T-cell (primary cell): ENCODE measurements at places on chromosomes 3 and 15.

- DNase-seq: no peak
Measured at GRCh38 chr15:62648954-62649353, 393.6 kb upstream of the TPM1 start.

DNA sequence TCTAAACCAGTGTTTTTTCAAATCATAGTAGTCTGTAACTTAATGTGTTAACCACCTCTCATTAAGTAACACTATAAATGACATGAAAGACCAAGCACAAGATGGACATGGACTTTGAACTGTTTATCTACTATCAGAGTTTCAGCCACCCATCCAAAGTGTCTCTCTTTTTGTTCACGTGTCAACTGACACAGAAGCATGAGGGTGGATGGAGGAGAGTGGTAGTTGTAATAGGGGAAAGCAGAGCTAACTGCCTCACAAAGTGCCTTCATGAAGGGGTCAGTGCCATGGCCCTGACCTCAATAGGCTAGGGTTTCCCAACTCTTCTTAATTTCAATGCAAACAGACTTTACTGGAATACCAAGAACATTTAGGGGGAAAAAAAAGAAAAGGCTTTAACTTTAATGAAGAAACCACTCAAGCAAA is 32.1 kb upstream of the TRPM7 start:
- no peak for DNase-seq

DNA sequence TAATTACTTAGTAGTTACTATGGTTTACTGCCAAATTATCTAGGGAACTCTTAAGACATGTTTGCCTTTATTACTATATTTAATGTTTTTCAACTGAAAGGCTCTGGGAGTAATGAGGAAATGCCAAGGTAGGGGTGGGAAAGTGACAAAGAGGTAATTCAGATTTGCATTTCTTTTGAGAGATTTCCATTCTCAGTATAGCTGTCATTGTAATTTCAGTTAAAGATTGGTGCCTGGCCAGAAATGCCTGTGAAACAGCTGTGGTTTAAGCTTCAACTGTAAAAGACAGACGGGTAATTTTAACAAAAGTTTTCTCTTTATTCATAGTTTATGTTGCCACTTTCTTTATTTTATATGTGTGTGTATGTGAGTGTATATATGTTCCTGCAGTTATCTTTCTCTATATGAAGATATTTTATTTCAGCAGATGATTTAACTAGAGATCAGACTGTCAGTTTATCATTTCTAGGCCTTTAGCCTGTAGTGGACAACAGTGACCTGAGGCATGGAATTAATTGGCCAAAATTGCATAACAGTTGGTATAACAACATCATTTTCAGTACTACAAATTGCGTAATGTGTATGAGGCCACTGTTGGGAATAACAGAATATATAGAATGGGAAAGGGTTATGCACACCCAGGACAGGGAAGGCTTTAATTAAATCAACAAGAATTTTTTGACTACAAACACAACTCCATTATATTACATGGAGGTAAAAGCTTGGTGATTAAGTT is 119.0 kb downstream of the BBX start:
- no peak for DNase-seq

DNA sequence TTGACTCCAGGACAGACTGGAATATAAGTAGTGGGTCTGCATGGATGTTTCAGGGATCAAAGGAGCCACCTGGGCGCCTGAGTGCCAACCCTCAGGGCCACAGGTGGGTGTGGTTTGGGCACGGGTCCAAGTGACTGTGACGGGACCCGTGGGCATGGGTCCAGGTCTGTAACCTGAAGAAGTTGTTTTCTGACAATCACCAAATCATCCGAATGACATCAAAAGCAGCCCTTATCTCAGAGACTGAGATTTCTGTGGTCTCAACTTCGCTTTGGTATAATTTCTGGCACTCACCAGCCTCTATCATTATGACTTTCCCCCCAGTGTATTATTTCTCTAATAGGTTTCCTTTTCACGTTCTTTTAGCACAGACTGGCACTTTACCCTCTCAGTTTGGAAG is 24.4 kb downstream of the RLBP1 start:
- no peak for DNase-seq

DNA sequence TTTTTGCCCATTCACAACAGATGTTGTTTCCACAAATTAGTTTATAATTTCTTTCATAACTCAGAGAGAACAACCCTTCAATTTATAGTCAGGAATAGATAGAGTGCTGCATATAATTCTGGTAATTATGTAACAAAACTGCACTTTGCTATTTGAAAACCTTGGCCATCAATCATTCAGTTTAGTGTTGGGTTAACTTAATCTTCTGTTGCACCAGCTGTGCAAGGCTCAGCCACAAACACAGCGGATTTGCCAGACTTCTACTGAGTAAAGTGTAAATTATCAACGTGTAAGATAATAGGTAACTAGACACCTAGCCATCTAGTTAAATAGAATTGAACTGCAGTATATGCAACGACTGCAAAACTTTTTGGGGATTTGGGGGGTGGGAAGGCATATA is 1064.3 kb upstream of the EPHA6 start:
- no peak for DNase-seq

- no peak for DNase-seq
Measured at GRCh38 chr3:3278073-3278472, 98.6 kb upstream of the CRBN start.

DNA sequence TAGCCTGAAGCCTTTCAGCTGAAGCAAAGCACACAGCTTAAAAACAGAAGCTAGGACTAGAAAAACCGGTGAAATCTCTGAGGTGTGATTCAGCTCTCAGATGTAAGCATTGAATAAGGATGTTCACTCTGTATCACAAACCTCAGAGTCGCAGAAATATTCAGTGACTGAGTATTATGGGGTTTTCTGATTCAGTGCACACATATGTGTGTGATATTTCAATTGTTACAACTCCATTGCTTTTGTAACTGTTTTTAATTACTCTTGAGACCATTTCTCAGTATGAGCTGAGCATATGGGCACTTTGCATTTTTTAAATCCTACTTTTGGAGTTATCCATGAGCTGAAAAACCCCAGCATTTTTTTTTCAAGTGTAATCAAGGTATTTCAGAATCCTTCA is 868.8 kb downstream of the NTRK3 start:
- DNase-seq: no peak

GRCh38 chr3:164408326-164408725 is 670.0 kb downstream of the SI start:
- DNase-seq: no peak
